ENCODE measurements at places on chromosomes 1 and 21. TPM values are rescaled to one million over a fixed set of nuclear protein-coding genes. Genes with fewer than 3 reads are reported as not detected.

AHDC1 gene
- 61.1 TPM for total RNA-seq

THEM5 gene
- total RNA-seq = 91.9 TPM

IL20 gene
- total RNA-seq = not detected

CD5L gene
- total RNA-seq = 0.10 TPM

MROH9 gene
- total RNA-seq = not detected

RBP7 gene
- 19.2 TPM for total RNA-seq

OR2T33 gene
- not detected for total RNA-seq

MASP2 gene
- not detected for total RNA-seq

KRTAP21-3 gene
- not detected for total RNA-seq

HAO2 gene
- total RNA-seq = 0.30 TPM

ISG20L2 gene
- total RNA-seq = 14.6 TPM

NUP210L gene
- total RNA-seq = not detected

TLCD4 gene
- 3.3 TPM for total RNA-seq
